NCI-H446 (cell line): ENCODE measurements at places on chromosomes 5 and 9.

- no peak for DNase-seq
Measured at GRCh38 chr9:129523943-129524581, 96.8 kb downstream of the C9orf50 start.

GRCh38 chr5:33487236-33487635 lies 46.5 kb downstream of the TARS1 start:
- no peak for DNase-seq

GRCh38 chr9:78606001-78606379 lies 309.1 kb downstream of the PSAT1 start:
- DNase-seq = no peak

GRCh38 chr9:95772320-95773052 lies 103.0 kb upstream of the ERCC6L2 start:
- no peak for DNase-seq

DNA sequence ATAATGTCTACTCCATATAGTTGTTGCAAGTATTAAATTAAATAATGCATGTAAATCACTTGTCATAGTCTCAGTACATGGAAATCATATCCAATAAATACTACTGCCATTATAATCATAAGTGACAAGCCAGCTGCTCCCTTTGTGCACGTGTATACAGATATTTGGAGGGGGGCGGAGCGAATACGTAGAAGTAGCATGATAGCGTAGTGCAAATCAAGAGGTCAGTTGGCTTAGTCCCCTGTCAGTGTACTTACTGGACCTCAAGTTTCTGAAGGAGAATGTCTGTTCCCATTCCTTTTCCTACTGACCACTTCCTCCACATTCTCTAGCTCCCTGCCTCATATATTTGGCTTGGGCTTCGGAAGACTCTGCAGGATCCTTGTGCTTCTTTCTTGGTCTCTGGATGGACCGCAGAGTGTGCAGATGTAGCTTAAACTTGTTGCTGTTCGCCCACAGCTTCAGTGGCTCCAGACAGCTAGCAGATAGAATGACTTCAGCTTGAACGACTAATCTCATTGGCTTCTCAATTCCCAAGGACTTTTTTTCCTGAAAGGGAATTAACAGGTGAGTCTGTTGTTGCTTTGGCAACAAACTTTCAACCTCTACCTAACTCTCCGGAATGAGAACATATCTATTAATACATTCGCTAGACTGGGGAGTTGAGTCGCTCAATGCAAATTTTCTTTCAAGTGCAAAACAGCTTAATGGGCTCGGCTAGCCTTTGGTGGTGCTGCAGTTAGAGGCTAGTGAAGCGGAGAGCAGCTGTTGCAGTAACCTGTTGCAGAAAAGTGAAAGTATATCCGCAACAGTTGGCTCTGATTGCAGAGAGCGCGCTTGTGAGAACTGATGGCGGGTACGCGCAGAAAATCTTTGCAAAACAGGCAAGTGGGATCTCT lies at the start of gene PCDHB1:
PCDHB1 (plus strand) TSS at position 753 of the 899 bp plus-strand sequence; CDS start at position 850, 97 bp downstream.
- no peak for DNase-seq

DNA sequence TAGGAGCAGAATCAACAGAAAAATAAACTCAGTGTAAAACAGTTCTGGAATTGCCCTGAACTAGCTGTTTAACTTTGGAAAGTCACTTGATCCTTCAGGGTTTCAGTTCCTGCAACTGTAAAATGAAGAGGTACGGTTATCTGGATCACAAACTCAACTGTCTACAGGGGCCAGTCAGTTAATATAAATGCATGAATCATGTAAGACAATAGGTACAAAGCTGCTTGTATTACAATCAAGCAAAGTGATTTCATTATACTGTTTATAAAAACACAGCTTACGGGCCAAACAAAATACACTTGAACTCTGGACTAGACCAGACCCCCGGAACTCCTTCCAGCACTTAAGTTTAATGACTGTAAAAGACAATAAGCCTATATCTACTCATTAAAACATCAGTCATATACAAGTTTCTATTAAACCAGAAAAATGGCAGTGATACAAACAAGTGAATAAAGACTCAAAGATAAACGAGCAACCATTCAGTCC lies 73.0 kb downstream of the MRPS27 start:
- no peak for DNase-seq

DNA sequence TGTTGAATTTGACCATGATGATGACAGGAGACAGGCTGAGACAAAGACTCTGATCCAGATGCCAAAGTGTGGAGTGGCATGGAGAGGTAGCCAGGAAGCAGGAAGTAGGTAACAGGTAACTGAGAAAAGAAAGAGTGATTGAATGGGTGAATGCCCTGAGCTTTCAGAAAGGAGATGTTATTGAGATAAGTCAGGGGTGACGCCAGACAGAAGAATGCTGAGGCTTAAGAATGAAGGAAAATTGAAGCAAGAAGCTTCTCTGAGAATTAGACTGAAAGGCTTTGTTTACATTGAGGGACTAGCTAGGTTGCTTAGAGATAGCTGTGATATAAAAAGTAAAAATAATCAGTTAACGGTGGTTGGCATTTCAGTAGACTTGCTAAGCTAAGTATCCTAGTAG lies 165.7 kb downstream of the PSAT1 start:
- DNase-seq = no peak
